ENCODE measurements at places on chromosomes 13 and 19.

GRCh38 chr13:101090287-101090686 lies 326.0 kb downstream of the NALCN start:
- no peak for DNase-seq

DNA sequence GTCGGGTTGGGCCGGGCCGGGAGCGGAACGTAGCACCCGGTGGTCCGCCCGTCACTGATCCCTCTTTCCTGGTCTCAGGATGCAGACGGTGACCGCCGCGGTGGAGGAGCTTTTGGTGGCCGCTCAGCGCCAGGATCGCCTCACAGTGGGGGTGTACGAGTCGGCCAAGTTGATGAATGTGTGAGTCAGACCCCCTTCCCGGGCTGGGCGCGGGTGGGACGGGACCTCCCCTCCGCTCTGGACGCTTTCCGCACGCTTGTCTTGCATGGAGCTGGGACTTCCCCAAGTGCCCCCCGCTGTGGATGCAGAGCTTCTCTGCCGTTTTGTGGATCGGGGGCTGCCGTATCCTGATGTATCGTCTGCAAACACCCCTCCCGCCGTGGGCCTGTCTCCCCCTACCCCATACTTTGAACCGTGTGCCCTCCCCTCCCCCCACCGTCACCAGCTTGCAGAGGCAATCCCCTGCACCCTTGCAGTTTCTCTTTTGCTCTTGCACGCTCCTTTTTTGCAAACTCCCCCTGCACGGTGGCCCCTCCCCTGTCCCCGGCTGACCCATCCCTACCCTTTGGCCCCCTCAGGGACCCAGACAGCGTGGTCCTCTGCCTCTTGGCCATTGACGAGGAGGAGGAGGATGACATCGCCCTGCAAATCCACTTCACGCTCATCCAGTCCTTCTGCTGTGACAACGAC lies 669 bp downstream of the GADD45B start:
- peak; percentile 54 for DNase-seq

DNA sequence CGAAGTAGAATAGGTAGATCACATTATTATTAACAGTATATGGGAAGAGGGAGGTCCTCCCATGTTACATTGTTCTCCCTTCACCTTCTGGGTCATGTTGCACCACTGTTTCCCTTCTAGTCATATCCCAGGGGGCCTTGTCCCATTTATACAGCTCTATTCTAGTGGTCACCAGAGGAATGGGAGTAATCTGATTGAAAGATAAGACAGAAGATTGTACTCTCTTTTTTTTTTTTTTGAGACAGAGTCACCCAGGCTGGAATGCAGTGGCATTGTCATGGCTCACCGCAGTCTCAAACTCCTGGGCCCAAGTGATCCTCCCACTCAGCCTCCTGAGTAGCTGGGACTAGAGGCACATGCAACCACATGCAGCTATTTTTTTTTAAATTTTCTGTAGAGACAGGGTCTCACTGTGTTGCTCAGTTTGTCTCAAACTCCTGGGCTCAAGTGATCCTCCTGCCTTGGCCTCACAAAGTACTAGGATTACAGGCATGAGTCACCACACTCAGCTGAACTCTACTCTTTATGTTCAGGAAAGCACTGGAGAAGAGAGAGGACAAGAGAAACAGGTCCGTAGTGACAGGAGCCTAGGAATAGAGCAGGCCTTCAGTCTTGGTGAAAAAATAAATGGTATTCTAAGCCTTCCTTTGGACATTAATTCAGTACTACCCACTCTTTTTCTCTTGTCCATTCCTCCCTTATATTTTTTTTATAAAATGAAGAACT lies 4.3 kb upstream of the ZNF529 start:
- peak; percentile 4 for DNase-seq

- DNase-seq = peak; percentile 60
Measured at GRCh38 chr13:35992964-35993363, 138.2 kb downstream of the DCLK1 start.

GRCh38 chr13:112453207-112453829 lies 77.2 kb downstream of the SPACA7 start:
- no peak for DNase-seq

DNA sequence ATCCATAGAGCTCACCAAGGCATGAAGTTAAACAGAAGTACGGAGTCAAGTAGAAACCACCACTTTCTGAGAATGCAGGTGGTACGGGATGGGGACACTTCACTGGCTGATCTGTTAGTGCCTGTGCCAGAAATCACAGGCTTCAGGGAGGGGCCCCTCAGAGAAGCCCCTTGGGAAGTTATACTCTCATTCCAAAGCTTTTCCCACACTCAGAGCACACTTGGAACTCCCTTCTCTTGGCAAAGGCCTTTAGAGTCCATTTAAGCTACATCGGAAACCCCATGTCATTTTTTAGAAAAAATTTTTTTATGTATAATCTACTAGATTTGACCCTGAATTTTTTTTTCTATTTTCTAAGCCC lies 80.7 kb upstream of the WASF3 start:
- DNase-seq = no peak

- no peak for DNase-seq
Measured at GRCh38 chr19:1091544-1092175, 3.5 kb downstream of the POLR2E start.

DNA sequence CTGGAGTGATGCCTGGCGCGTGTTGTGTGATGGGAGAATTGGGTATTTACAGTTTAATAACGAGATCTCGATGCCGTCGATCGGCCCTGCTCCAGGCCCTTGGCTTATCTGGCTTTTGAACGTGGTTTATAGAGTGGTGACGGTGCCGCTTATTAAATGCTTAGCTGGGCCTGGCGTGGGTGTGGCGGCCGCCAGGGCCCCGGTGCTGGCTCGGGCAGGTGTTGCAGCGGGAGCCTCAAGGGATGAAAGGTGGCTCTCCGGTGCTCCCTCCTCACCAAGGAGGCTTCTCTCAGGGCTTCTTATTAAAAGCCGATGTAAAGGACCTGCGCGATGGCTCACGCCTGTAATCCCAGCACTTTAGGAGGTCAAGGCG lies 173.8 kb downstream of the KDM4B start:
- no peak for DNase-seq
